ENCODE measurements at places on chromosomes 11 and 22.

DNA sequence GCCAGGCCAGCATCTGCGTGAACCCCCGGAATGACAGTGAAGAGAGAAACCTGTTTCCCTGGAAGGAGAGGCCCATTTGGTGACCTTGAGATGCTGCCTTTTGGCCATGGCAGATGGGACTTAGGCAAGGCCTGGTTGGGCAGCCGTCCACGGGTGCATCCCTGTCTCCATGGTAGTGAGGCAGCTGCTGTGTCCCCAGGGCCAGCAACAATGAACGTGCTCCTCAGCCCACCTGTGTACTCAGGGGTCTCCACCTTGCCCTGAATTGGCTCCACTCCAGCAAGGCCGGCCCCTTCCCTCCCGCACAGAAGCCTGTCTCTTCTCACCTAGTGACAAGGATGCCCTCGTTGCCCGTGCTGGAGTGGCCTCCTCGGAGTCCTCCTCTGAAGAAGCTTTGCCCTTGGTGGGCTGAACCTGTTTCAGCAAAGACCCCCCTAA lies 441.1 kb downstream of the TBC1D22A start:
- peak; percentile 79 for DNase-seq

GRCh38 chr11:26575946-26576345 lies 3.9 kb upstream of the MUC15 start:
- DNase-seq = no peak

DNA sequence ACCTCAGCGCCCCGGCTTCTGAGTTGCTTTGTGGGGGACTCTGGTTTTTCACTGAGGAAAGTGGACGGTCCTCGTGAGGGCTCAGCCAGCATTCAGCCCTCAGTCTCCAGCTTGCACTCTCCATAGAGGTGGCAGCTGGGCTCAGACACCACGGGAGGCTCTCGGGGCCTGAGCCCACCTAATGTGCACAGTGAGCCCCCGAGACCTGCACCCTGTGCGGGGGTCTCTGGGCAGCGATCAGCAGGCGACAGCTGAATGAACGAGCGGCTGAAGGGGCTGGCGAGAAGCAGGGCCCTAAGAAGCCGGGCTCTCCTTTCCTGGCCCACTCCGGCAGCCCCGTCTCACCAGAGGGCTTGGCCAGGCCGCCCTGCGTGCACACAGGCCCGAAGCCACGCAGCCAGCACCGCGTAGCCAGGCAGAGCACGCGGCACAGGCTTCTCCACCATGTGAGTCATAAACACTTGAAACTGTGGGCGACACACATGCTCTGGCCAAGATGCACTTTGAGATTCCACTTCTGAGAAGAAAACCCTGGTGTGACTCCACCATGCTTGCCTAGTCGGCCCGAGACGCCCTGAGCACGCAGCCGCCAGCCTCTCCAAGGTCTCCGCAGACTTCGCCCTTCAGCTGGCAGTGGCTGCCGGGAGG lies 28.0 kb downstream of the TOLLIP start:
- no peak for DNase-seq

DNA sequence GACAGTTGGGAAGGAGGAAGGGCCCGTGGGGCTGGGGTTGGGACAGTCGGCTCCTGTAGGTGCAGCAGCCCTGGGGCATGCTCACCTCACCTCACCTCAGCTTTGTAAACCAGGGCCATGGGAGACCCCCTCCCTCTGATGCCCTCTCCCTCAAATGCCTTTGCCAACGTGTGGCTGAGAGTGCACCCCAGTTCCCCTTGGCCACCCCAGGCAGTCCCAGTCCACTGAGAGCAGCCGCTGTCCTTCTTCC lies 4.2 kb upstream of the NEAT1 start:
- DNase-seq = no peak

- DNase-seq = no peak
These were observed 40.8 kb upstream of the GAL start for GRCh38 chr11:68643585-68643984.

Data from ovary (tissue), 10 donors.